KBM-7 (cell line): ENCODE measurements at places on chromosomes 1 and 21.
A peak's percentile ranks its signal among the peaks of the same experiment; 100 is the strongest.

- DNase-seq, result no peak
These were observed 120.6 kb upstream of the KCND3 start for GRCh38 chr1:112110031-112110430.

DNA sequence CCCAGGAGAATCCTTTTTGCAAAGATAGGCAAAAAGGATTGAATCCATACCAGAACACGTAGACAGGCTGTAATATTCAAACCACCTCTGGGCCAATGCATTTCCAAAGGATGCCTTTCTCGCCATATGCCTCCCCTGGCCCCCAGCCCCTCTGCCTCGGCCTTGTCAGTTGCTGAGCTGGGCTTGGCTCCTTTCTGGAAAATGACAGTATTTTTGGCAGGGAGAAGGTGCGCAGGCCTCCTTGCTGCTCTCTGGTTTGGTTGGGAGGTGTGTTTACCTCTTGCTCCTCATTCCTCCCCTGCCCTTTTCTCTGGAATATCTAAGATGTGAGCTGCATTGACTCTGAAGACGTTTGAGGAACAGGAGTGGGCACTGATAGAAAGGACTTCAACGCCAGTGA is 26.0 kb upstream of the CNTN2 start:
- no peak for DNase-seq

DNA sequence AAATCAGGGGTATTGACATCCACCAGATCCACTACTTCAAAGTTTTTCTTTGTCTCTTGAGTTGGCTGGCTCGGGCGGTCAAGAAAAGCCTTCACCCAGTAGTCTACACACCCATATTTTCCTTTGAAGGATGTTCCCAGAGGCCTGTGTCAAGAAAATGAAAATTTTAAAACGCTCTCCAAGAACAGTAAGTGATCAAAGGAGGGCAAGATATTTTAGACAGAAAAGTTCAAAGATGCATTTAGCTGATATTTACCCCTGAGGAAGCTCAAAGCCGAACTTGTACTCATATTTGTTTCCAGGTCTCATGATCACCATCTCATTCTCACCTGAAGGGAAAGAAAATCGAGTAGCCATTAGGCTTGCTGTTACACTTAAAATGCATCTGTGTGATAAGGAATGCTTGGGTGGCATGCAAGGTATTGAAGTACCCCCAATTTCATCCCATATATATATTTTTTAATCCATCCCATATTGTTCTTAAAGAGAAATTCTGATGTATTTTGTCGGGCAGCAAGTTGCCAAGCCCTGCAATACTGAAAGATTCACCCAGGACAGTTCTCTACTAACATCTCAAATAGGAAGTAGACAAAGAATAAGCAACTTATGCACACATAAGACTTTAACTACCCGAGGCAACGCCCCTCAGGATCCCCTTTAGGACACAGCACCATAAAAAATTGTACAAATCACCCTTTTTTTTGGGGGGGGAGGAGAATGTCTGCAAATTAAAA is 1.1 kb downstream of the TXNIP start:
- DNase-seq, result peak; percentile 35

GRCh38 chr1:55214934-55215193 is 300 bp downstream of the USP24 start:
- no peak for DNase-seq

DNA sequence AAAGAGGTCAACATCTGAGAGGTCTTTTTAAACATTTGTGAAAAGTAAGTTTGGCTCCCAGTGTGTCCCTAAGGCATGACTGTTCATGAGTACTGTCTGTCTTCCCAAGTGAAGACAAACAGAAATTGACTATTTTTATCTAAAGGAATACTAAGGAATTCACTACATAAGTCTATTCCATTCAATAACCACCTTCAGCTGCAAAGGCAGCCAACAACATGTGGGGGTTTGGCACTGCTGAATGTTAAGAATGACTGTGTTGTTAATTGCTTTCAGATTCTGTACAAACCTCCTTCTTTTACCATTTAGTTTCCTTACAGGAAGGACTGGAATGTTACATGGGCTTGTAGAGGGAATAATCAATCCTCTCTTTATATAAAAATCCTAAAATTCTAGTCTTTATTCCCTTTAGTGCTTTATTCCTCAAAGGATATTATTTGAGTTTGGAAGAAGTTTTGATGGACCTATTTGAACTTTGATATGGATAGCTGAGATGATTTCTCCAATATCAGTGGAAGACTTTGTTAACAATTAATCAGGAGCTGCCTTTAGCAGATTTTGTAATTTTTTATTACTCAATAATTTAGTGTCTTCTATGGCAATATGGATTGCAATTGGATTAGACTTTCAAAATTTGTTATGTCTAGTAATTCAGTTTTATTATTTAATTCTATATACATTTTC is 201.7 kb upstream of the CHRM3 start:
- no peak for DNase-seq

DNA sequence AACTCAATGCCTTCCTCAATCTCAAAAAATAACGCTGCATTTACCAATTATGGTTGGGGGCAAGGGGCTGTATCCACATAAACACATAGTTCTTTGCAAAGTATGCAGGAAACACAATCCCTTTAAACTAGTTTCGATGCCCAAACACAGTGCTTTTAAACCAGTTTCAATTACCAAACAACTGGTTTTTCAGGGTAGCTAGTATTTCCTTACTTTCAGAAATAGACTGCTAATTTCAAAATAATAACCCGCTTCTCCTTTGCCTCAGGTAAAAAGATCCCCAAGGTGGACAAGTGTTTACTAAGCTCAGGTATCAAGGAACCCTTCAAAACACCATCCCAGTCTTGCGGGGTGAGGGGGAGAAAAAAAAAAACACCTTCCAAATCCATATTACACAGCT is 2.8 kb downstream of the SIPA1L2 start:
- DNase-seq, result no peak

- no peak for DNase-seq
These were observed 50.7 kb upstream of the GPR157 start for GRCh38 chr1:9179463-9180110.

DNA sequence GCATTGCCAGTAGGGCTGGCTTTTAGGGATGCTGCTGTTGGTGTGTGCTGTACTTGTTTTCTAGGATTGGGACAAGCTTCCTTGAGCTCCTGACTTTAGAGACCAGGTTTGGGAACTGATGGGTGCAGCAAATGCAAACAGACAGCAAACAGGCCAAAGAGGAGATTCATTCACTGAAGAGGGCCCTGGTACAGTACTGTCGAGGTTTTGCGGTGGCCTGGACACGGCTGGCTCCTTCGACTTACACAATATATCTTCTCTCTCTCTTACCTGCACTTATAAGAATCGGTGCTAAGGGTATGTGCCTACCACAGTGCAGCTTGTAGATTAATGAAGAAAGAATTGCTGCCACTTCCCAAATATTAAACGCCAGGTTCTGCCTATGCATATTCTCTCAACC is 44.6 kb downstream of the ATP1A1 start:
- no peak for DNase-seq

- no peak for DNase-seq
These were observed 211.8 kb upstream of the ZC3H12A start for GRCh38 chr1:37262439-37263170.

DNA sequence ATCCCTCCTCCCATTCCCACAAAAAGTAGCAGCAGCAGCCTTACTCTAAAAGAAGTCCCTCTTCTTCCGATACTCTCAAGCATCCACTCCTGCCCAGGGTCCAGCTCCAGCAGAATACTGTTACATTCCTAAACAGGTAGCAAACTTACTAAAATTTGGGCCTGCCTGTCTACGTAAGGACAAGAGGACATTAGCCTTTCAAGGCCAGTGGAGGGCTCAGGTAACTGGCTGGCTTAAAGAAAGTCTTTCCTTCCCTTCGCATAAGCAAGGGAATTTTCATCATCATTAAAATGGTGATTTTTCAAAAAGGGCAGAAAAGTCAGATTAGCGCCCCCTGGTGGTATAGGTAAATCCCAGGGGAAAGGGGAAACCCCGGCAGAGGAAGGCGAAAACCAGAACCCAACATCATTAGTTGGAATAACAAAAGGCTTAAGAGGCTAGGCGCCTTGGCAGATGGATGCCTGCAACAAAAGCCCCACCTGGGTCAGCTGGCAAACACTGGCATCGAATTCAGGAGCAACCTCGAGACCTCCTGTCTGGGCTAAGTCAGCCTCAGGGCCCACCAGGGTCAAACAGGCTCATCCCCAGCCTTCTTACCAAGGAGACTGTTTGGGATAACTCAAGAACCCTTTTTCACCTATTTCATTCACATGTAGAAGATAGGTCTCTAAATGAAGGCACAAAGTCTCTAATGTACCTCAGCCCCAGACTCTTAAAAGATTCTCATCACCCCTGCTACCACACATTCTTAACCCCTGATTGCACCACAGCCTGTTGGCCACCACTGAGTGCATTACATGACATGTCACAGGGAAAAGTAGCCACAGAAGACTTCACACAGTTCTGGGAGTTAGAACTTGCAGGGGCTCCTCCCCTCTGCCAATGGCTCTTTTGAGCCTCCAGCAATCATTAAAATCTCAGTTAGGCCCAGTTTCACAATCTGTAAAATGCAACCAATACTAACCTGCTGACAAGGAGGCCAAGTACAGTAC is 36.7 kb downstream of the ERI3 start:
- peak; percentile 55 for DNase-seq

GRCh38 chr1:209397910-209398309 is 185.6 kb upstream of the CAMK1G start:
- DNase-seq, result no peak

DNA sequence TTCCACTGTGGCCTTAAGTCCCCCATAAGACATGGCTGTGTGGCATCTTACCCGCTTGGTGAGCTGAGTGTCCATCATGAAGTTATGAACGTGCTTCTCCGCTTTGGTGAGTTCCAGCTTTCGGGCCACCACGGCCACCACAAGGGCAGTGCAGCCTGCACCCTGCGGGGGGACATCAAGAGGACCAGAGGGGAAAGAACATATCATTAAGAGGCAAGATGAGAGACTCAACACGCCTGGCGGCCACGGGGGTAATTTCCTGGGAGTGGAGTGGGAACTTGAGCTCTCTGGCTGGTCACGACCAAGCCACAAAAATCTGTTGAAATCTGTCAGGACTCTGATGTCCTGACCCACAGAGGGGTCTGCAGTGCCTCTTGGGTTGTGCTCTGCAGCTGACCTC is 117.9 kb upstream of the ADAR start:
- no peak for DNase-seq

DNA sequence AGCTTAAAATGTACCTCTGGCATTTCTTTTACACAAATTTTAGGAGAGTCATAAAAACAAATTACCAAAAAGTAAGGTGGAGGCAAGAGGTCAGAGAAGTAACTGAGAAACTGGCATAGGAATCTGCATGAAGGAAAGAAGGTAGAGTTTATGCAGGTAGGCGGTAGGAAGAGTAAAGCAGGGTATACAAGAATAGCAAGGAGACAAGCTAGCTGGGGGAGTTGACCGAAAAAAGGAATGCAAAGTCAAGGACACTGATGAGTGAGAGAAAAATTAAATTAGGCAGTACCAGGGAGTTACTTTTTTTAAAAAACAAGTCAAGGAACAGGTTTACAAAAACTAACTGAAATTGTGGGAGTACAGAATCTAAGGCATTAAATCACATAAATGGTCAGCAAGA is 56.0 kb downstream of the FOXJ3 start:
- no peak for DNase-seq

GRCh38 chr1:2906085-2906484 is 104.6 kb upstream of the TTC34 start:
- DNase-seq, result no peak

- peak; percentile 85 for DNase-seq
These were observed 77.5 kb downstream of the SLC45A1 start for GRCh38 chr1:8395433-8395866.

- no peak for DNase-seq
These were observed 5.7 kb downstream of the KCNN3 start for GRCh38 chr1:154864189-154864975.

DNA sequence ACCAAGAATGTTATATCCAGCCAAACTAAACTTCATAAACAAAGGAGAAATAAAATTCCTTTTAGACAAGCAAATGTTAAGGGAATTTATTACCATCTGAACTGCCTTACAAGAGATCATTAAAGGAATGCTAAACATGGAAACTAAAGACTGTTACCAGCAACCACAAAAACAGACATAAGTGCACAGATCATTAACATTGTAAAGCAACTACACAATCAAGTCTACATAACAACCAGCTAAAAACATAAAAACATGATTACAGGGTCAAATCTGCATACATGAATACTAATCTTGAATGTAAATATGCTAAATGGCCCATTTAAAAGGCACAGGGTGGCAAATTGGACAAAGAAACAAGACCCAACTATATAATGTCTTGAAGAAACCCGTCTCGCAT is 211.0 kb upstream of the PBX1 start:
- DNase-seq, result no peak

GRCh38 chr1:192538407-192539296 is 36.9 kb upstream of the RGS1 start:
- DNase-seq, result no peak

DNA sequence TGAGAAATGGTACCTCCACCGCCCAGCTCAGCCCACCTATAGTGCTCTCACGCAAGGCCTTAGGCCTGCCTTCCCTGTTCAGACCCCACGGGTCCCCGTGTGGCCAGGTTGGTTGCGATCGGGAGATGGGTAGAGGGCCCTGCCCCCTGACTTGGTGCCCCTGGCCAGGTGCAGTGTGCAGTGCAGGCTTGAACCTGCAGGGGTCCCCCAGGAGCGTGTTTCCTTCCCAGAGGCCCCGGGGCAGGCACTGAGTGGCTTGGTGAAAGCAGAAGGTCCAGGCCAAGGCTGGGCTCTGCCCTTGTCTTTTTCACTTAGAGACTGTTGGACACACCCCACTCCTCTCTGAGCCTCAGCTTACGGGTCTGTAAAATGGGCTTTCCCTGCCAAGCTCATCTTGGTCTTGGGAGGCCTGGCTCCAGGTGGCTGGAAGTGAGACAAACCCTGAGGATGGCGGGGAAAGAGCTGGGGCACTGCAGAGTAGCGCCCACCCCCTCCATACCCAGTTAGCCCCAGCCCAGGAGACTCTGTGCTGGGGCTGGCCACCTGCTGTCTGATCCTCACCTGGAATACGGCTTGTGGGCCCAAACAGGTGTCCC is 9.3 kb upstream of the HES5 start:
- DNase-seq, result peak; percentile 56

- no peak for DNase-seq
These were observed 321.7 kb upstream of the PLXNA2 start for GRCh38 chr1:208565756-208566440.

DNA sequence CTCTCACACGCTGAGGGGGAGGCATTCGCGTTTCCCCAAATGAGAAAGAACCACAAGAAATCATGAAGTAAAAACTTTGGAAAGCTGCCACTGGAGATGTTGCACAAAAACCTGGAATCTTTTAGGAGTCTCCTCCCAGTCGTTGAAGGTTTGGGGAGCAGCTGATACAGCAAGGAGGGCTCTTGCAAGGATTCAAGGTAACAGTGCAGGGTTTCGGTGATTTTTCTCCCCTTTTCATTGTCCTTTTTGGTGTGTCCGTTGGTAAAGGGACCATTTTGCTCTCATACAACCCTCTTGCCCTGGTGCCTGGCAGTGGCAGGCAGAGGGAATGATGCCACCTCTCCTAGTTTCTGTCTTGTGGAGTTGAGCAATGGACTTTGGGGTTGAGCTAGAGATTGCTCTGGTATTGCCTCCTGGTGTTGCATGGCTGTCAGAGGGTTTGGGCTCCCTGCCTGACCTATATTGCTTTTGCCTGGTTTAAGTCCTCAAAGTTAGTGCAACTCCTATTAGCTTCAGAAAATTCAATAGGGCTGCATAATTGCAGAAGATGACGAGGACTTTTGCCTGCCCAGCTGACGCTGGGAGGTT is 872 bp downstream of the BRINP2 start:
- no peak for DNase-seq
